ENCODE measurements at places on chromosomes 2 and 18. TPM values are rescaled to one million over a fixed set of nuclear protein-coding genes. Genes with fewer than 3 reads are reported as not detected.

DNA sequence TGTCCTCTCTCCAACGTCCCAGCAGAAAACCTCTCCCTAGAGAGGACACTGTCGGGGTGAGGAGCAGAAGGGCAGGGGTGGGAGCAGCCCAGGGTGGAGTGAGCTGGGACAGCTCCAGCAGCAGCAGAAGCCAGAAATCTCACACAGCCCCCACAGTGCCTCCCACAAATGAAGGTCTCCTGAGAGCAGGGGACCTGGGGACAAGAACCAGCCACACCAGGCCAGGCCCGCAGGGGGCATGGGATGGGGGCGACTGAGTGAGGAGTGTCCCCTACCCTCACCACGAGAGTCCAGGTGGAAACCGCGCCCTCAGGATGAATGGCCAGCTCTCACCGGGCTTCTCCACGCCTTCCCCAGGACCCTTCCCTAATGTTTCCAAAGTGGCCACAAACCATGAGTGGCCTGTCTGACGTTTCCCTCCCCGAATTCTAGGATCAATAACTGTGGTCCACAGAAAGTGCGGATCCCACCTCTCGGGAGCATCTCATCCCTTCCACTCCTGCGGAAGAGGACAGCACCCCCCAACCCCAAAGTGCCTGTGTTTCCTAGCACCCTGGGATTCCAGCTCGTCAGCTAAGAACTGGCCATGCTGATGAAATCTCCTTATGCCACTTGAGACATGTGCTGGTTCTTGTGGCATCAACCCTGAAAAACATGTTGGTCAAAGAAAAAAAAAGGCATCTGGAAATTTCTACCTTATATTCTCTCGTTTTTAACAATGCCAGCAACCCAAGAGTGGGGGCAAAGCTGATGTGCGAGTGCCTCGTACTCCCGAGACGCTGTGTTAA lies 121.1 kb downstream of the HDAC4 start:
- peak; percentile 20 for DNase-seq

DNA sequence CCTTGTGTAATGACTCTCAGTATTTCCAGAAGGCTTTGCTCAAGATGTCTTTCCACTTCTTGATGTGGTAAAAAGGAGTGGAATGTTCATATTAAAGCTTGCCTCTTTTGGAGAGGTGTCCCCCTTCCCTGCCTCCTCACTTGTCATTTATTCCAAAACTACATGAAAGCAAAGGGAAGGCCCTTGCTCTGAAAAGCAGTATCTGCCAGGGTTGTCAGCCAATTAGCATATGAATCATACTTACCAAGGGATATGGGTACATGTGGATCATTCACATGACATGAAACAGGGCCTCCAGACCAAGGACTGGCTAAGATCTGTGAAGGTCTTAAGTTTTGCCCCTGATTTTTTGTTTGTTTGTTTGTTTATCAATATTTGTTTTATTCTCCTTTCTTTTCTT lies 31.3 kb downstream of the ANXA4 start:
- DNase-seq, result no peak

- no peak for DNase-seq
These were observed 157.1 kb upstream of the ZFP36L2 start for GRCh38 chr2:43383533-43383932.

Gene NMUR1
- 0.34 TPM for total RNA-seq

GRCh38 chr18:34600158-34600557 lies 109.9 kb upstream of the DTNA start:
- no peak for DNase-seq

DNA sequence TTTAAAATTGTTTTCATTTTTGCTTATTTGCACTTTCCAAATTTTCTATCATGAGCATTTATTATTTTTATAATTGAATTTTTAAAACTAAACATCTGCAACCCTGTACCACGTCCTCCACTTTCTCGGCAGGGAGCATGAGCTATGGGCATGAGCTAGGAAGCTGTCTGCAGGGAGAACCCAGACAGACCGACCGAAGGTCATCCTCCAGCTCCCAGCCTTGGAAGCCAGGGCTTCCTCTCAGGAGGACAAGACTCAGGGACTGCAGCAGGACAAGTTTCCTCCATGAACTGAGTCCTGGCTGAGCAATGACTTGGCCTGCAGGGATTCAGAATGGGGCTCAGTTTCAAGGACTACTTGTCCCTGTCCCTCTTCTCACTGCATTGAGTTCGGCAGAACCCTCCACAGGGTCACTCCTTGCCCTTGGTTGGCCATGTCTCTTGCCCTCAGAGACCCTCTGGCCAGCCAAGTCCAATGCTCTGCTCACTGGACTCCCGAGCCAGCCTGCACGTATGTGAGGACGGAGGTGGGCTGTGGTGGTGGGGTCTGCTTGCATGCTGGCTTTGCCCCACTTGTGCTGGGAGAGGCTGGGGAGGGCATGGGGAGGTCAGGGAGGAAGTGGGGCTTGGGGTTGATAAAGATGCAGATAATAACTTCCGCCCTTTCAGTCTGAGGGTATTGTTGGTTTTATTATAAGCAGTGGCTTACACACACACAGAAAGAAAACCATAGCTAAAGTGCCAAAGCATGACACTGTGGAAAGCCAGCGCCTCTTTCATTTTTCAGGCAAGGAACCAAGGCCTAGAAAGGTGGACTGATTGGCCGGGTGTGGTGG lies 6.6 kb downstream of the NMUR1 start:
- DNase-seq, result no peak

DNA sequence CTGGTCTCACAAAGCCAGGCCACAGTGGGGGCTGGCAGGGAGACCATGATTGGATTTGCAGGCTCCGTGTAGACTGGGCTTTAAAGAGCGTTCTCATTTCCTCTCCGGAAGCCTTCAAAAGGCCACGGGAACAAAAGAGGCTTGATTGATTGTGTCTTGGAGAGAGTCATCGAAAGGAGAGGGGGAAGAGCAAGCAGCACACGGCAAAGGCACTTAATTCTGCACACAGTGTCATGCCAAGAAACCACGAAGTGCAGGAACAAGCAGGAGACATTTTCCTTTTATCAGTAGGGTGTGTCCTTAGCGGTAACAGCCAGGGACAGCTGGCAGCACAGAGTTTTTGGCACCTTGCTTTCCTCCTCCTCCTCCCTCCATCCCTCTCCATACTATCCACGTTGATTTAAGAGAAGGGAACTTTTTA lies 47.7 kb downstream of the GLI2 start:
- DNase-seq, result no peak

Gene DCDC2C
- not detected for total RNA-seq

Gene SDC1
- total RNA-seq, result 0.50 TPM

GRCh38 chr2:67561457-67561965 lies 164.4 kb downstream of the ETAA1 start:
- peak; percentile 83 for DNase-seq

DNA sequence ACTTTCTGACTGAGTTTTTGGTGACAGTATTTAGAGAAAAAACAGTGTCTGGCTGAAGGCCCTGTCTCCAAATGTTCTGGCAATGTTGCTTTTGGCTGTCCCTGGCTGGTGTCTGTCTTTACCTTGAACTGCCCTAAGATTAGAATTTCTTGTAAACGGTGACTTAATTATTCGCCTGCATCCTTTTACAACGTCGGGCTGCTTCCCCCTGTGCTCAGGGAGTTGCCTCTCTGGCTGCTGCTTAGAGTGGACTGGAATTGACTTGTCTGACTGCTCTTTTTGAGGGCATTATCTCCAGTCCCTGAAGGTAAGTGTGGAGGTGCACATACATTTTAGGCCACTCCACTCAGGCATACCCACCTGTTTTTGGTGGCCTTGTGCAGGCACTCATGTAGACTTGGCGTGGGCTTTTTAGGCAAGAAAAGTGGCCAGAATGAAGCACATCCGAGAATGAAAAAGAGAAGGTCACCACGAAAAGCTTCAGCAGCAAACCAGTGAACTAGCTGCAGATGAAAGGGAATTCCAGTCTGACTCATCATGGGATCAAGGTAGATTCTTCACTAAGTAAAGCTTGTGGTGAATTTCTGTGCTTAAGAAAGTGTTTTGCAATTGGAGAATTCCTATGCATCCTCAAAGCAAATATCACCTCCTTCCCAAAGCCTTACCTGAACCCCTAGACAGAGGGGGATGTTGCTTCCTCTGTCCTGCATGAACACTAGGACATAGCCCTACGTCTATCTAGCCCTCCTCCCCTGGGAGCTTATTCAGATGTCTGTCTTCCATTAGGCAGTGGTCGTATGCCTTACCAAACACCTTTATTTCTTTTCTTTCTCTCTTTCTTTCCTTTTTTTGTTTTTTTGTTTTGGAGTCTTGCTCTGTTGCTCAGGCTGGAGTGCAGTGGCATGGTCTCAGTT lies 230.3 kb upstream of the TRIB2 start:
- DNase-seq, result peak; percentile 35

Measured in left cardiac atrium (tissue), 4 donors.